ENCODE measurements at places on chromosomes 6 and 20.

GRCh38 chr6:128822271-128822670 lies 60.7 kb upstream of the LAMA2 start:
- DNase-seq: no peak

DNA sequence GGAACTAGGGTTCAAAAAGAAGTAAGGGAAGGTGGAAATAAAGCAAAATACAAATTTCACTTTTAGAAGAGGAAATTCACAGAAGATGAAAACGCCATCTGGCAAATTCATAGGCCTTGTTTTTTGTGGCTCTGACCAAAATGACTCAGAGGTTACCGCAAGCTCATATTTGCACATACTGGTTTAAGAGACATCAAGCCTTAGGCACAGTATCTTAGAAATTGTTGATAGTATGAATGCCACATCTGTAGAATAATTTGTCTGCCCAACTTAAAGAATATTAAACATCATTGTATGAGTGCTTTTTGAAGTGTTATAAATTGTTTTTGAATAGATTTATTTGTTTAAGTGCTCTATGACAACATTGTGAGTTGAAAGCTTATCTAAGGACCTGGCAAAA lies 10.6 kb downstream of the TAAR1 start:
- DNase-seq: peak; percentile 12

GRCh38 chr6:112227992-112228391 lies 26.4 kb downstream of the LAMA4 start:
- DNase-seq: no peak

- DNase-seq: no peak
These were observed 18.4 kb upstream of the IFNGR1 start for GRCh38 chr6:137237413-137238170.

GRCh38 chr6:16132909-16133308 lies 4.0 kb downstream of the MYLIP start:
- no peak for DNase-seq

DNA sequence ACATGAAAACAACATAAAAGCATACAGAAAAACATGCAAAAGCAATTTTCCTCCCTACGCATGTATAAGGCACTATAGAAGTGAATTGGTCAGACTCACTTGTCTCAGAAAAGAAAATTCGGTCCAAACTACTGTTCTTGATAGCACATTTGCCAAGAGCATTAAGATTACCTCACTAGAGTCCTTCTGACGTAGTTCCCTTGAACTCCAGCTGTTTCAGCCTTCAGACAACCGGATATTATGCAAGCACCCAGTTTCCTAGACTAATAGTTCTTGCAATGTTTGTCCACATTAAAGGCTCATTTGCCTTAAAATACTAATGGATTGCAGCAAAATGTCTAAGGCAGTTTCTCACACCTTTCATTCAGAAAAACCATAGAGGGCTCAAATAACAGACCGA lies 2.5 kb upstream of the CASS4 start:
- no peak for DNase-seq

DNA sequence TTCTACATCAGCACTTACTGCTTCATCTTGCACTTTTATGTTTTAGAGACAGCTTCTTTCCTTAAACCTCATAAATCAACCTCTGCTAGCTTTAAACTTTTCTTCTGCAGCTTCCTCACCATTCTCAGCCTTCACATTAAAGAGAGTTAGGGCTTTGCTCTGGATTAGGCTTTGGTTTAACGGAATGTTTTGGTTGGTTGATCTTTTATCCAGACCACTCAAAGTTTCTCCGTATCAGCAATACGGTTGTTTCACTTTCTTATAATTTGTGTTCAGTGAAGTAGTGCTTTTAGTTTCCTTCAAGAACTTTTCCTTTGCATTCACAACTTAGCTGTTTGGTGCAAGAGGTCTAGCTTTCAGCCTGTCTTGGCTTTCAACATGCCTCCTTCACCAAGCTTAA lies 40.4 kb downstream of the DNAAF9 start:
- no peak for DNase-seq

- no peak for DNase-seq
These were observed 555.3 kb upstream of the MAP3K7 start for GRCh38 chr6:91142154-91142553.

DNA sequence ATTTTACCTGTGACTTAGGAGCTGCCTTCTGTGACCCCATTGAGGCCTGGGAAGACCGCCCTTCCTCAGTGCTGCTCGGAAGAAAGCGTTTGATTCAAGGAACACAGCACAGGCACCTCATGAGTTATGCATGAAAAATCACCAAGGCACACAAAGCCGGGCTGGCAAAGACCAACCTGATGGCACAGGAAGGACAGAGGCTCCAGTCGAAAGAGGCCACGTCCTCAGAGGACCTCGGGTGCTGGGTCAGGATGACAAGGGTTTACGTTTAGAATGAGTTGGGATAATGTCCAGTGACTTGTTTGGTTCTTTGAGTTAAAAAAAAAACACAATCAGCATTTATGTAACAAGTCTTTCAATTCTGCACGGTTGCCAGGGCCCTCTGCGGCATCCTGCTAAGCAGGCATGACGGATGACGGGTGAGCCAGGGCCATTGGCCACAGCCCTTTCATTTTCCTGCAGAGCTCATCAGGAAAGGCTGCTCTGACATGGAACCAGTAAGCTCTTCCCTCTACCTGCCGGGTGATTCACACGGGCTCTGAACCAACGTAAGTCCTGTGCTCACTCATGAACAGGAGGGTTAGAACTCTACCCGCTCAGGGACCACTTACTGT lies 112.8 kb downstream of the DACT2 start:
- DNase-seq: no peak

DNA sequence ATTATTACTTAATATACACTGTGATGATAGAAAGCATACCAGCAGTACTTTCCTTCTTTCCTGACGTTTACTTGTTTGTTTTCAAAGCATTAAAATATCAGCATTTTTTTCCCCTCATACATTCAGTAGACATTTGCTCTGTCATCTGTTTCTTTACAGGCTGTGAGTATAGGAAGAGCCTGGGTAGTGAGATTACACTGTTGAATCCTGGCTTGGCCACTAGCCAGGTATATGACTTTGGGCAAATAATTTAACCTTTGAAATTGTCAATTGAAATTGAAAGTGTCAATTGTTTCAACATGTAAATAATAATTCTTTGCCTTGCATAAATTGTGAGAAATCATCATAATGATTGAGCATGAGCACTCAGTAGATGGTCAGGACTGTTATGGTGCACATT lies 336.2 kb downstream of the CDKAL1 start:
- no peak for DNase-seq

Measured in CD4-positive, alpha-beta T cell treated with Interleukin-15 for 4 hours (primary cell).